ENCODE measurements at places on chromosomes 6 and 20. TPM values are rescaled to one million over a fixed set of nuclear protein-coding genes. Genes with fewer than 3 reads are reported as not detected.

- DNase-seq: no peak
Measured at GRCh38 chr6:14540810-14541540, 423.4 kb downstream of the CD83 start.

- DNase-seq: no peak
Measured at GRCh38 chr6:107690643-107691061, 133.5 kb downstream of the SCML4 start.

DNA sequence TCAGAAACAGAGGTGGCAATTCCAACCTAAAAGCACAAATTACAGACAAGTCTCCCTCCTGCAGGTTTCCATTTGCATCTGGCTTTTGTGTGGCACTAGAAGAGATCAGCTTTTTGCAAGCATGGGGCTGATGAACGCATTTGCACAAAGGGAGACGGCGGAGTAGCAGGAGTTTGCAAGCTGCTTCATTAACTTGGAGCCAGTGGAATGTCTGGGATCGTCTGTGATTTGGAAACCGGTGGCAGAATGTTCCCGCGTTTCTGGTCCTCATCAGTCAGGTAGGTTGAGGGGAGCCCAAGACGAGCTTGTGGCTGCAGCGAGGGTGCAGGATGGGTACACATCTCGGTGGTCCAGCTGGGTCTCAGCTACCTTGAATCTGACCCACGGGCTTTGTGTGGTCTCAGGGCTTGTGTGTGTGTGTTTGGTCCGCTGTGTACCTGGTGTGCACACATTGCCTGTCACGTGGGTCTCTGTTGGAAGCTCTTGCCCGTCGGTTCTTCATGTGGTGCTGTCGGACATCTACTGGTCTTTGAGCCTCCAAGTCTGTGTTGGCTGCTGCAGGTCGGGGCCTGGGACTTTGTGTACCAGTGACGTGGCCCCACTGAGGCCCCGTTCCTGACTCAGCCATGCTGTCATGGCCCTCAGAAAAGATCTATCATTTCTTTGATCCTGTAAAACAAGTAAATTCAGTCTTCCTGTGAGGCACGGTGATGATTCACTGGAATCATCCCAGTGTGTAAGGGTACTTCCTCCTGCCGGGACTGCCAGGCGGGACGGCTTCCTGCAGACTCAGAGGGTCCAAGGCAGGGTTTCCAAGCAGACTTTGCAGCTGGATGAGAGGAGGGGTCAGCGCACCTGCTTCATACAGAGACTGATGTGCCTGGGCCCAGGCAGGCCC lies 12.4 kb upstream of the MYT1 start:
- DNase-seq: peak; percentile 6

DNA sequence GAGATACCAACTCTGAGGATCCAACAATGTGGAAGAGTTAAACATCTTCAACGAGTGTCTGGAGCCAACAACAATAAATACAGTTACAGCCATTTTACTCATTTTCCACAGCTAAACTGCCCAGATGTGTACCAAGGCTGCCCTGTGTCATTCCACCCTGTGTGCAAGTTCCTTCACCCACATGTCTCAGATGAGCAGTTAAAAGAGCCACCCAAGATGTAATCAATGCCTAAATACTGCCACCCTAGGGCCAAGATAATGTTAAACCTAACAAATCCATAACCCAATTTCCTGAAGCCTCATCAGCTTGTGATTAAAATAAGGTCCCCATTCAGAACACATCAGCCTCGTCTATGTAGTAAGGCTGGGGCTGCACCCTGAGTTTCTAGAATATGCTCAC lies 59.9 kb downstream of the GMDS start:
- DNase-seq: no peak

DNA sequence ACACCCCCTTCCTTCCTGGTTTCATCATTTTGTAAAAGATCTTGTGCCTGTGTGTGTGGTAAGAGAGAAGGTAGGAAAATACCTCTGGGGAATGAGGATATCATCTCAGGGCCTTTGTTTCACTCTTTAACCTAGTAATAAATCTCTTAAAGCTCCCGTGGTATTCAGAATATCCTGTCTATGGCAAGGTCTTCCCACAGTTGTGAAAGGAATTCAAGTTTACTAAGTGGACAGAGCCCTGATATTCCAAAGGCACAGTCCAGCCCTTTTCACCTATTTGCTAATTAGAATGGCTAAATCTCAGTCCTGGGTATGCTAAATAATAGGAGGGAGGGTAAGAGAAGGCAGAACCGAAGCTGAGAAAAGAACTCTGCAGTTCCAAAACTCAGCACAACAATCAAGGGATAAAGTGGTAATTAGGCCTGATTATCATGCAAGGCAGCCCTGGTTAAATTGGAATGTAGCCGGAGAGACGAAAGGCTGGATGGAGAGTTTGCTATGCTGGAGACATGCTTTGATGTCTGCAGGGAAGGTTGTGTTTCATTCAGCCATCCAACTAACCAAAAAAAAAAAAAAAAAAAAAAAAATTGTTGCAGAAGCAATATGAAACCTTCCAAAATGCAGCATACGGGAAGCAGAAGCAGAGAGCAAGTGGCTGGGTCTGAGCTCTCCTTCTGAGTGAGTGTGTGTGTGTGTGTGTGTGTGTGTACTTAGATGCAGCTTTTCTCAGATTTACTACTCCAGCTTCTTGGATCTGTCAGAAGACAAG lies 28.5 kb upstream of the PIM1 start:
- no peak for DNase-seq

The LY86 gene
- 0.89 TPM for total RNA-seq

The FAM83B gene
- 1.6 TPM for total RNA-seq

The ACOT13 gene
- 74.3 TPM for total RNA-seq

The DSP gene
- 350 TPM for total RNA-seq

The HLA-G gene
- total RNA-seq: not detected
